ENCODE measurements at places on chromosomes 3 and 15.

DNA sequence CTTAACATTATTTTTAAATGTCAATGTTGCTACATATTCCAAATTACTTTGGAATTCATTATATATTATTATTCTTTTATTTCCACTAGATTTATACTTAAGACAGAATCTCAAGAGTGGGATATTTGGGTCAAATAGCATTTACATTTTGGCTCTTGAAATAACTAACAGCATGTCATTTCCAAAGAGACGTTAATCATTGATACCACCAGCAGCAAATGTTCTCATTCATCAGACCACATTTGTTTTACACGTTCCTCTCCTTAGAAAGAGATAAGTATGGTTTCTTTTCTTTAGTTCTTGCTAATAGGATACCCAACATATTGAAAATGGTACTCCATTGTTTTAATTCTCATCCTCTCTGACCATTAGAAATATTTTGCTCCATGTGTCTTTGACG lies 229.8 kb downstream of the LPP start:
- no peak for DNase-seq

- no peak for DNase-seq
Observed at GRCh38 chr3:126746395-126747177, 42.5 kb downstream of the CHCHD6 start.

- peak; percentile 3 for DNase-seq
Observed at GRCh38 chr3:31288641-31289100, 244.1 kb upstream of the STT3B start.

DNA sequence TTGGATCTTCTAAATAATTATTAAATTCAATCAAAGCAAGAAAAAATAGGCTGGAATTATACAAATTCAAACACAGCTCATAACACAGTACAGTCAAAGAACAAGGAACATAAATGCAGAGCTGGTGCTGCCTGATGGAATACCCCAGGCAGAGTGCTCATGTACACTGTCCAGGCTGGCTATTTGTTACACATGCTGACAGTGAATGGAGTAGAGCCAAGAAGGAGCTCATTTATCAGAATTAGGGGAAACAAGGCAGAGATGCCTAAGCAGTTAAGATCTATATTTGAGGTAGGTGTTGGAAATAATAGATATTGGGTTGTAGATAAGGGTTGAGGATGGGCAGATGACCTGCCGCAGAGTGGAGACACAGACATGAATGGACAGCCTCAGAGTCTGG lies 788.2 kb upstream of the ARPP21 start:
- no peak for DNase-seq

- no peak for DNase-seq
Observed at GRCh38 chr15:62394079-62394478, 229.0 kb upstream of the C2CD4B start.

GRCh38 chr3:139343895-139344856 lies at the start of gene MRPS22:
Gene MRPS22, plus strand, starts transcription at chr3:139344020. Its CDS starts 7 bp downstream, at chr3:139344027.
- peak; percentile 95 for DNase-seq

- no peak for DNase-seq
Observed at GRCh38 chr3:34363881-34364280, 565.5 kb downstream of the PDCD6IP start.

GRCh38 chr3:53154881-53155285 lies 6.1 kb upstream of the PRKCD start:
- no peak for DNase-seq

DNA sequence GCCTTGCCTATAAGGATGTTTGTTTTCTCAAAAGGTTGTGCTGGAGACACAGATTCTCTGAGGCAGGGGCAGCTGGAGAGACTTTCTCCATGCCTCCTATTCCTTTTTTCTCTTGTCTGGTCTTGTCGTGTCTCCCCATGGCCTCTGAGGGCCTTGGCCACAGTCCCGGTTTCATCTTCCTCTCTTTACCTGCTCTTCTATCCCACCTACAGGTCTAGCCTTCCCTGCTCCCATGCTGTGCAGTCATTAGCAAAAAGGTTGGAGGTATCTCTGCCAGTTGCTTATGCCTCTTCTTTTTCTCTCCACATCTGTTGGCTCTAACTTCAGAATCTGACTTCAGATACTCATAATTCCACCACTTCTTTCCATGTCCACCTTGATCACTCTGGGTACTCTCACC lies 191.1 kb downstream of the IL20RB start:
- DNase-seq, result no peak
